ENCODE measurements at places on chromosomes 6 and 20.

- peak; percentile 66 for DNase-seq
These were observed 15.8 kb upstream of the RBPJL start for GRCh38 chr20:45290677-45291355.

DNA sequence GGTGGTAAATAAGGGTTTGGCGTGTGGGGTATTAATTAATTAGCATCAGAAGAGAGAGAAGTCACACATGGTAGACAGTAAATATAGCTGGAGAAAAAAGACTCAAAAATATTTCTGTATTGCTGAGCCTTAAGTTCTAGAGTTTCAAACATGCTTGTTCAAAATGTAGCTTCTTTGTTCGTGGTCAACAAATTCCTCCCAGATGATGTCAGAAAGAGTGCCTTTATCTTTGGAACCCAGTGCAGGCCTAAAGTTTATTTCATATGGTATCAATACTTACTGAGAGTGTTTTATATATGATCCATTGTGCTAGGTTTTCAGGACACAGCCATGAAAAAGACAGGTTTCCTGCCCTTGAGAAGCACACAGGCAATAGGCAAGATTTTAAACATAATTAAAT lies 18.3 kb downstream of the MARCKS start:
- no peak for DNase-seq

GRCh38 chr20:24160563-24161281 lies 172.1 kb upstream of the GGTLC1 start:
- DNase-seq, result peak; percentile 78

DNA sequence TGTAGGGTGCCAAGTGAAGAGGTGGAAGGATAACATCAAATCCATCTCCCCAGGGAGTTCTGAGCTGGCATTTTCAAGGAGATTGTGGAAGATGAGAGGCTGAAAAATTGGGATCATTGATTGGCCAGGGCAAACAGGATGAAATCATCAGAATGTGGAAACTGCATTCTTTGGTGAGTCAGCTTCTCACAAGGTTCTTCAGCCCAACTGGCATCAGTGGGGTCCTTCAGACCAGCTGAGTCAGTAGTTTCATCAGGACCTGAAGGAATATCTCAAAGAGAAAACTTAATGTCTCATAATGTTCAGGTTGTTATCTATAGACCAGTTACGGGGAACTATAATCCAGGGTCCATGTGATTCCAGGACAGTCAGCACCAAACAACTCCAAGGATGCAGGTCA lies 195.8 kb downstream of the HAO1 start:
- DNase-seq, result no peak

GRCh38 chr6:49454787-49455709 lies 8.0 kb downstream of the MMUT start:
- no peak for DNase-seq

DNA sequence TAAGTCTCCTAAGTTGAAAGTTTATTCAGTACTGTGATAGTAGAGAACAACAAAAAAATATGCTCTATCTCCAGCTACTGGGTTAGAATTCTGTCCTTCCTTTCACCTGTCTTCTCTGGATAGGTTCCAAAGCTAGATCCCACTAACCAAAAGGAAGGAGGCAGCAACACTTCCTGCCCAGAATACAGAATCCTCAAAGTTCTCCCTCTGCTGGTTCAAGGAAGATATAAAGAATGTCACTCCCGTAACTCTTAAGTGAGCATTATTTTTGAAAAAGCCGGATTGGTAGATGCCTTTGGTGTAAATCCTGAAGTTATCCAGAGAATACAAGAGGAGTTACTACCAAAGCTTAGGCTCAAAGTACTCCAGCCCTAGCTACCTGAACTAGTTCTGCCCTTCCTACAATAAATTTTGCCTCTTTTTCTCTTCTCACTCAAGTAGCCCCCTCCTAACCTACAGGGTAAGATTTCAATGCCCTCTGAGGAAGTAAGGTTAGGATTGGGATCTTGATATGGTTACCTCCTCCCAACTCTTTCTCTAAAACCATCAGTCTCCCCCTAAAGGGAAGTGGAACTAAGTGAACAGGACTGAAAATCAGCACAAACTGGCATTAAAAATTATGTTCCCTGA lies 26.0 kb upstream of the CRIP3 start:
- DNase-seq, result peak; percentile 66

- peak; percentile 32 for DNase-seq
These were observed 62.6 kb downstream of the GINS1 start for GRCh38 chr20:25470045-25470444.

DNA sequence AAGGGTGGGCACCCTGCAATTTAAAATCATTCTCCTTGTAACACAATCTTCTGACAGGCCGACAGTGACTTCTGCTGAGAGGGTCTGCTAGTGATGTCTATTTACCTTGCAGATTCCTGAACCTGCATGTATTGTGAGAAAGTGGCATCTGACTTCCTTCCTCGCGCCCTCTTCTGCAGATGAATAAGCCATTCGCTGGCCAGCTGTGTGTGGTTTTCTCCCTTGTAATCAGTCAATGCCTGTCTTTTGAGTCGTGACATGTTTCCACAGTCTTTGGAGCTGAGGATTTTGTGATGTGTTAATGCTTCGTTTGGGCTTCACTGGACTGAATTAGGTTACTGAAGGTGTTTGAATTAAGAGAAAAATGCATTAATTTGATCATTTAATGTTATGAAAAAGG lies 125.3 kb downstream of the GRM1 start:
- no peak for DNase-seq

GRCh38 chr6:140275725-140276124 lies 901.3 kb upstream of the CITED2 start:
- no peak for DNase-seq

- DNase-seq, result no peak
These were observed 85.8 kb downstream of the CD164 start for GRCh38 chr6:109296452-109296851.

DNA sequence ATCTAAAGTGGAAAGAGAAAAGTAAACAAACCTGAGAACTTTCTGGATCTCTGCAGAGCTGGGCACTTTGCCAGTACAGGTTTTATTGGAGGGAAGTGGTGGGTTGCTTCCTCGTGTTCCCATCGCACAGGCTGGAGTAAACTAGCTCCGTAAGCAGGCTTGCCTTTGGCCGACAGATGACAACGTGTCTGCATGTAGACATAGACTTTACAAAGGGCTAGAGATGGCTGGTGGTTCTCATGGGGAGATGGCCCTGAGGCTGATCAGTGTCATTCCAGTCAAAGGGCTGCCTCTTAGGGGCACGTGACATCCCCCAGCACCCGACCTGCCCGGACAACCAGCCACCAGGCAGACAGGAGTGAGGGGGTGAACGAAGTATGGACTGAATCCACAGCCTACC lies 98.8 kb downstream of the YTHDF1 start:
- DNase-seq, result no peak

- DNase-seq, result no peak
These were observed 358.9 kb upstream of the SASH1 start for GRCh38 chr6:147983581-147984366.

- no peak for DNase-seq
These were observed 147.9 kb downstream of the TPBG start for GRCh38 chr6:82511546-82511945.

DNA sequence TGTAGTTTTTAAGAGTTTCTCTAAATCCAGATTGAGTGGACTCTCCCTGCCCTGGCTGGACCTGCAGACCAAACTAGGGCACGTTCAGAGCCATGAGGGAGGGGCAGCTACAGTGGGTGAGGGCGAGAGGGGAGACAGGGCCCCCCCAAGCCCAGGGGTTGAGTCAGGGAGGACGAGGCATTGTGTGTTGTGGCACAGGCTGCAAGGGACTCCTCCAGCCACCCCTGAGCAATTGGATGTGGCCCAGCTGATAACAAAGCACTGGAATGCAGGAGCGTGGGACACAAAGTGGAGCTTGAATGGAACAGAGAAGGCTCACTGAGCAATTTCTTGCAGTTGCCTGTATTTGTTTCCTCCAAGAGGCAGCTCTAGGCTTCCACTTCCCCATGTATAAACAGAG lies 43.5 kb upstream of the MYL9 start:
- DNase-seq, result no peak

- DNase-seq, result no peak
These were observed 272.1 kb upstream of the DEFB115 start for GRCh38 chr20:30985386-30985785.

- no peak for DNase-seq
These were observed at the start of gene TOX2 for GRCh38 chr20:43914311-43915210. TOX2 (plus strand) TSS chr20:43914852; CDS start chr20:43914892, 40 bp downstream.

DNA sequence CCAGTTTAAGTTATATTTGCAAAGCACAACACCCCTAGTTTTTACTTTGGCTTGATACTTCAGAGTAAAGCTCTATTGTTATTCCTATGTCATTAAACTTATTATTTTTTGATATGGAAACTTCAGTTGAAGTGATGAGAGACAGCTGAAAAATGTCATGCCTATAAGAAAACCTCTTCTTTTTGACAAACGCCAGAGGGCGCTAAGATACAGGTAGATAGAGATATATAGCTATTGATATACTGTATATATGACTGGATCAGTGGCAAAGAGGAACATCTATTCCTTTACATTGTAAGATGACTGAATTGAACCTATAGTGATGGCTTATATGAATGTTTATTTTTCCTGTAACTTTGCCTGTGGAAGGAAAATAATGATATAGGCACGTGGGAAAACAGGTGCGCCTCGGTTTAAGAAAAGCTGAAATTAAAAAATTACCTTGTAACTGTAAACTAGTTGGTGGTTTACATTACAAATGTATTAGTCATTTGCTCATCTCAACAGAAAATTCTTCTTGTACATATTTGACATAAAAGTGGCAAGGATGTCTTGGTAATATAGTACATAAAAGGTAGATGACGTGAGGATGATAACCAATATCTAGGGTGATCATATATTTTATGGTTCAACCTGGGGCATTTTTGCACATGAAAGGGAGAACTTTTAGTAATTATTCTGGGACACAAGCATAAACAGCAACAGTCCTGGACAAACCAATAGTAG lies 74.1 kb downstream of the LAMA4 start:
- peak; percentile 82 for DNase-seq

GRCh38 chr6:133314947-133315346 lies 73.8 kb downstream of the EYA4 start:
- DNase-seq, result no peak

GRCh38 chr6:144297511-144298100 lies 12.5 kb downstream of the UTRN start:
- DNase-seq, result no peak

GRCh38 chr20:17061715-17062114 lies 165.1 kb upstream of the PCSK2 start:
- no peak for DNase-seq

DNA sequence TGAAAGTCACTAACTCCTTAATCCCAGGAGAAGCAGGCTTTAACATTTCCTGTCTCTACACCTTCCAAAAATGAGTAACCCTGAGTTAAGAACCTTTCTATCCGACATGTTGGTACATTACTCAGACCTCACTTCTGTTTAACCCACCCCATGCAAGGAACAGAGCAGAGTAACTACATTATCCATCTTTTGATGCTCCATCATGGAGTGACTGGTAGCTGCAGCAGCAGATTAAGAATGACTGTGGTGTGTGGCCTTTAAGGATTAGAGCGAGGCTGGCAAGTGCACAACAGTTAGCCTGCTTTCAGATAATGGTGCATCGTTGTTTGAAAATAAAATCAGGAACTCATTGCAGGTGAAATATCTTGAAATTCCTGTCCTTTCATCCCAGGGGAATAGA lies 2.0 kb downstream of the TRAF3IP2 start:
- peak; percentile 34 for DNase-seq

- no peak for DNase-seq
These were observed 9.7 kb downstream of the SNAP25 start for GRCh38 chr20:10228330-10228729.

GRCh38 chr6:40588480-40588879 lies 1.3 kb upstream of the LRFN2 start:
- no peak for DNase-seq

GRCh38 chr6:797479-798077 lies 104.6 kb upstream of the EXOC2 start:
- DNase-seq, result peak; percentile 65

DNA sequence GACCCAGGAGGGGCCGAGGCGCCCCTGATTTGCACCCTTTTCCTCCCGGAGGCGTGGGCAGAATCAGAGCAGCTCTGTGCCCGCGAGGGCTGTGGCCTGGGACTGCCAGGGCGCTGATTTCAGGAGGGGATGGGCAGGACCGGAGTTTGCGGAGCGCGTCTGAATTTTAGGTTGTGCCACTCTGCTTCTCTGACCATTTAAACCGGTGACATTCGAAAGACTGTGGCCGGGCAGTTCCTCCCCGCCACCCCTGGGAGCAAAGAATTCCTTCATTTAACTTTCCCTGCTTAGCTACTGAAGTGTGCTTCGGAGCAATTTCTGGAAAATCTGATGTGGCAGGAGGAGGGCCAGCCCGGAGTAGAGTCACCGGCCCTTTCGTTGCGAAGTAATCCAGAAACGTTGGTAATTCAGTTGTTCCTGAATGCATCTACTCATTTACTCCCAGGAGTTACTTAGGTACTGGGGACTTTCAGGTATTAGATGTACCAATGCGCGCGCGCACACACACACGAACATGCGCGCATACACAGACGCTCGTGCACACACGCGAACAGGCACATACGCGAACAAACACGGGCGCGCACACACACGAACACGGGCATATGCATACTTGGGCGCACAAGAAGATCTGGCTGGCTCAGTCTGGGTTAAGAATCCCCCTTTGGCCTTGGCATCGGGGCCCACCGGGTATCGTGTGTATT lies 568 bp downstream of the CCDC170 start:
- peak; percentile 35 for DNase-seq

- no peak for DNase-seq
These were observed 2.9 kb upstream of the RAMACL start for GRCh38 chr6:166589337-166589731.

- DNase-seq, result peak; percentile 68
These were observed 17.8 kb downstream of the SS18L1 start for GRCh38 chr20:62161347-62161746.

DNA sequence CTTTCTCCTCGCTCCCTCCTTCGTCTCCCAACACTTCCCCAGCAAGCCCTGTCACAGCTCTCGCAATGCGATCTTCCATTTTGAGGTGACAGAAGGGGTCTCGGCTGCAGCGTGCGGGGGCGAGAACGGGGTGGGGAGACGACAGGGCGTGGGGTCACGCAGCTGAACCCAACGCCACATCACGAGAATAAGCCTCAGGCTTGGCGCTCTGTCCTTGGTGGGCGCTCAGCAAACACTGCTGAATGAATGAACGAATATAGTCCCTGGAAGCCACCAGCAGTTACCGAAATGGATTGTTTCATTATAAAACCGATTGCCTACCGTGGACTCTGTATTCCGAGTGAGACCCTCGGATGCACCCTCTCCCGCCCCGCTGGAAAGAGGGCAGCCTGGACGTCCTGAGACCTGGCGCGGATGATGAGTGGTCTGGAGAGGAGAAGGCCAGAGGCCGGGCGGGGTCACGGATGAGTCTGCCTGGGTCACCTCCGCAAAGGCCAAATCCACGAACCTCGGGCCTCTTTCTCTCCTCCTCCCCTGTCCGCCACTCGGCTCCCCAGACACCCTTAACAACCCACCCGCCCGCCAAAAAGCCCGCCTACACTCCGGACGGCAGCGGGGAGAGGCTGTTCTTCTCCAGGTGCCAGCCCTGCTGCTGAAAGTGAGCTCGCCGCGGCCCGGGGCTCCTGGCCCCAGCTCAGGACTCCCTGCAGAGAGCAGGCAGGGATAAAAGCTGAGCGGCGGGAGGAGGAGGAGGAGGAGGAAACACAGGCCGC lies 3.7 kb downstream of the NRN1 start:
- peak; percentile 46 for DNase-seq

All from cerebellar cortex (tissue), 1 donor.